ENCODE measurements at places on chromosomes 5 and 9.
A peak's percentile ranks its signal among the peaks of the same experiment; 100 is the strongest.

DNA sequence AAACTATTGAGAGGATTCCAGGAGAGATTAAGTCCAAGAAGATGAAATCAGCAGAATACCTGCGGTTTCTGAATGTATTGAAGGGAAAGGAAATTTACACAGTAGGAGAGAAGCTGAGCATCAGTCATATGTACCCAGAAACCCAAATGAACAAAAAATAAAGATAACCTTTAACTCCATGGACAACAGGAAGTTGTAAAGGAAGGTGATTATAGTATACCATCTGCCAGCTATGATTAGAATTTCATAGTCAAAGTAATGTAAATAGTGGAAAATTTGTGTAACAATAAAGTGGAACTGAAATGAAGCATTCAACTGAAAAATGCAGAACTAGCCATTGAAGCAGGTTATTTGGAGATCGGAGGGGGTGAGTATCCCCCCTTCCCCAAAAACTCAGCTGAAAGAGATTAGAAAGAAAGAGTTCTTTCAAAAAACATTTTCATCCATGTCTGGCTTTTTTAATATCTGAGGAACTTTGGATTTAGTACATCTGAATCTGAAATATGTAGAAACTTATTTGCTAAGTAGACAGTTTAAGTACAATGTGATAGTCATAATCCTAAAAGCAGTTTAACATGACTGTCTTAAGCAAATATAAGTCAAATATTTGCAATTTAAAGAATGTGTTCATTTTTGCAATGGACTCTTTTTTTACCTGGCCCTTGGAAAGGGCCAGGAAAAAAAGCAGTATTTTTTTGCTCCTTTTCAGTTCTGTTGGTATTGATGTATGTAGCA is 58.4 kb downstream of the APC start:
- DNase-seq, result no peak

DNA sequence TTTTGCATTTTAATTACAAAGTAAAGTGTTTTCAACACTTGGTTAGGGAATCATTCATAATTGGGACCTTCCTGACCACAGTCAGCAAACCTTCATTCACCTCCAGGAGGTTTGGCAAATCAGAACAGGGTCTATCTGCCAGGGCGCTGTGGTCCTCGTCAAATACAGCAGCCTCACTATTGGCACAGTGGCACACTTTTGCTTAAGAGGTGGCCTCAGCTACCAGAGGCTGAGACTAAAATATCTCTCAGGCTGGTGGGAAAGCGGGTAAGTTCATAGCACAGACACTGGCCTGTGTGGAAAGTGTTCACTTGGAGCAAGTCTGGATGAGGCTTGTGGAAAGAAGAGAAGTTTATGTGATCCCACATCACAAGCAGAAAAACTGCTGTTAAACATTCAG is 268.6 kb upstream of the DAPK1 start:
- DNase-seq, result no peak

GRCh38 chr5:68187268-68188055 is 28.1 kb upstream of the PIK3R1 start:
- DNase-seq, result no peak

GRCh38 chr5:164561933-164562872 is 1056.8 kb downstream of the MAT2B start:
- DNase-seq, result no peak

DNA sequence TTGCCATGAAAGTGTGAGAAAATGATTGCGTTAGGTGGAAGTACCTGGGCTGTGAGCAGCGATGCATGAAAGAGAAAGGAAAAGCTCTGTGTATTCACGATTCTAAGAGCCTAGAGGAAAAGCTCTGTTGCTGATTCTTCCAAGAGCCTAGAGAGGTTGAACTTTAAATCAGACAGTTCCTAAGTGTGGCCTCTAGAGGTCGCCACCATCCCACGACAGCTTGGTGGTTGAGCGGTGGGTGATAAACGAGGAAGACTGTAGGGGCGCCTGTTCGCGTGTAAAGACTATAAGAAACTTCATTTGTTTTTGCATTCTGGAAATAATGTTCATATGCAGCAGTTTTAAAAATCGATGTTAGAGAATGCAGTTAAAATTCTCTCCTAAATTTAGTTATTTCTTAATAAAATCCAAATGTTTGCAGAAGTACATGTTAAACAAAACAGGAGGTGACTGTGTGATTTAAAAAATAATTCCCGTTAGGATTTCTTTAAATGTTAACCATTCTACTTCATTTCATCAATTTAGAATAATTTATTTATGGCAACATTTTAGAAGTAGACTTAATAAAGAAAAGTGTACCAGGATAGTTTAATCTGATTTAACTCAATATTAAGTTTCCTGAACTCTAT is 107.7 kb downstream of the TENT4A start:
- peak; percentile 83 for DNase-seq

- DNase-seq, result no peak
Observed at GRCh38 chr9:81078555-81078954, 610.8 kb downstream of the TLE1 start.

GRCh38 chr5:135669416-135669815 is 90.6 kb upstream of the CXCL14 start:
- no peak for DNase-seq

GRCh38 chr9:97705354-97705950 is 8.3 kb upstream of the XPA start:
- no peak for DNase-seq
